ENCODE measurements at places on chromosomes 1 and 21.

DNA sequence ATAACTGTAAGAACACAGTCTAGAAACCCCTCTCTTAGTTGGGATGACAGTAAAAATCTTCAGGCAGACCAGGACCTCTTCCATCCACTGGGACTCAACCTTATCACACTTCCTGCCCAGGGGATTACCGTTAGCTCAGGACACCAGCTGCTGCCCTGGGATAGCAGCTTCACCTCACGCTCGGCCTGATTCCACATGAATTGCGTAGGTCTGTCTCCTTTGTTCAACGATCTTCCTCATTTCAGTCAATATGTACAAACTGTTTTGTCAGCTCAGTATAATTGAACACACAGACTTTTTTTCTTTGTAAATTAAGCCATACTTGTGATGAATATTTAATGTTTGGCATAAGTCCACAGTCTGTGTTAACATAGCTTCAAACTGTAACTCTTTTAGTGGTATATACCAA is 290.4 kb downstream of the GRIK1 start:
- no peak for DNase-seq

DNA sequence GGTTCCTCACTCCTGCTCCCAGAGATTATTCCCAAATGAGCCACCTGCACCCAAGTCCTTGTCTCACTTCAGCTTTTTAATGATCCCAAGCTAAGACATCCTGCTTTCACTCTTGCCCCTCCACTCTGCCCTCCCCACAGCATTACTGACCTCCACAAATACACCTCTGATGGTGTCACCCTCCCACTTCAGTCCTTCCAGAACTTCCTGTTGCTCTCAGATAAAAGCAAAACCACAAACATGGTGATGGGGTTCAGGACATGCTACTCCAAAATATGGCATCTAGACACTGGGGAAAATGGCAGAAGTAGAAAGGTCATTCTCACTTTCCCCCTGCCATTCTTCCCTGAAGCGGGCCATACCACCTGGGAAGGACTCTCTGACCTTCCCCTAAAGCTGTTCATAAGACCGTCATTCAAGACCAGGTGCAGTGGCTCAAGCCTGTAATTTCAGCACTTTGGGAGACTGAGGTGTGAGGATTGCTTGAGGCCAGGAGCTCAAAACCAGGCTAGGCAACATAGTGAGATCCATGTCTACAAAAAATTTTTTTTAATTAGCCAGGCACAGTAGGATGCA is 65.8 kb upstream of the KLHDC7A start:
- DNase-seq, result no peak

DNA sequence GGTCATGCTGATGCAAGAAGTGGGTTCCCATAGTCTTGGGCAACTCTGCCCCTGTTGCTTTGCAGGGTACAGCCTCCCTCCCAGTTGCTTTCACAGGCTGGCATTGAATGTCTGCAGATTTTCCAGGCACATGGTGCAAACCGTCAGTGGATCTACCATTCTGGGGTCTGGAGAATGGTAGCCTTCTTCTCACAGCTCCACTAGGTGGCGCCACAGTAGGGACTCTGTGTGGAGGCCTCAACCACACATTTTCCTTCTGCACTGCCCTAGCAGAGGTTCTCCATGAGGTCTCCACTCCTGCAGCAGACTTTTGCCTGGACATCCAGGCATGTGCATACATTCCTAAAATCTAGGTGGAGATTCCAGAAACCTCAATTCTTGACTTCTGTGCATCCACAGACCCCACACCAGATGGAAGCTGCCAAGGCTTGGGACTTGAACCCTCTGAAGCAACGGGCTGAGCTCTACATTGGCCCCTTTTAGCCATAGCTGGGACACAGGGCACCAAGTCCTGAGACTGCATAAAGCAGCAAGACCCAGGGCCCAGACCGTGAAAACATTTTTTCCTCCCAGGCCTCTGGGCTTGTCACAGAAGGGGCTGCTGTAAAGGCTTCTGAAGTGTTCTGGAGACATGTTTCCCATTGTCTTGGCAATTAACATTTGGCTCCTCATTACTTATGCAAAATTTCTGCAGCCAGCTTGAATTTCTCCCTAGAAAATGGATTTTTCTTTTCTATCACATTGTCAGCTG is 466.2 kb upstream of the PBX1 start:
- no peak for DNase-seq

DNA sequence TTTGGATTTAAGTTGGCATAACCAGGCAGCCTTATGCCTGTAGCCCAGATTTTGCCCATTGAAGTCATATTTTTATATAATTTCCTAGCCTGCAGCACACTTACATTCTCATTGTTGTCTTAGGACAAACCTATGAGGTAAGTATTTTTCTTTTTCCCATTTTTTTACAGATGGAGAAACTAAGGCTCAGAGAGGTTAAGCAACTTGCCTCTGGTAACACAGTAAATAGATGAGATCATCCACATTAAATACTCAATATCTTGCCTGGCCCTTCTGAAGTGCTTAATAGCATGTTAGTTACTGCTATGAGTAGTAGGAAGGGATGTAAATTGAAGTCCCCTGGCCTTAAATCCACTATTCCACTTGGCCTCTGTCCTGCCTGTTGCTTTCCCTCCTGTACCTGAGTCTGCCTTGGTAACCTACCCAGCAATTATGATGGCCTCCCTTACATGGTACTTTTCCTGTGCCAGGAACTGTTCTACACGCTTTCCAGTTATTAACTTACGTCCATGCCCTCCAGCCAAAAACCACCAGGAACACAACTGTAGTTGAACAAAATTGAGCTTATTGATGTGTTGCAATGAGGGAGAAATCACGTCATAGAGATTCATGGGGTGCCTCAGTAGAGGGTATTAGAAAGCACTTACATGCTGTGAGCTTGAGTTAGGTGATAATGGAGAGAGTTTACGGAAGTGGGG is 111.6 kb upstream of the FGGY start:
- no peak for DNase-seq

GRCh38 chr1:27869719-27870085 is 2.6 kb upstream of the THEMIS2 start:
- no peak for DNase-seq

DNA sequence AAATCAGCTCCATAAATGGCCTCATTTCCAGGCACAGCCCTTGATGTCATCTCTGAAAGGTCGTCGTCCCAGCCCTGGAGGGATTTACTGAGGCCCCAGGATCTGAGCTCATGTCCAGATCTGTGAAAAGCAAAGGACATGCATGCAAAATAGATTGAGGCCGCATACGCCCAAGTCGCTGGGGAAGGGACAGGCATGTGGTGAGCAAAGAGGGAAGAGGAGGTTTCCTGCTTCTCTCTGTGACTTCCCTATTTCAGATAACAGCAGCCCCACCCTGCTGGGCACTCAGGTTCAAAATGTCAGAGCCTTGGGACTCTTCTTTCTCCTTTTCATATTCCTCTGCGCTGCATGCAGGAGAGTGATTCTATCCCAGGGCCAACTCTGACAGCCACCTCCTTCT is 197.2 kb downstream of the ADSS2 start:
- DNase-seq, result no peak

DNA sequence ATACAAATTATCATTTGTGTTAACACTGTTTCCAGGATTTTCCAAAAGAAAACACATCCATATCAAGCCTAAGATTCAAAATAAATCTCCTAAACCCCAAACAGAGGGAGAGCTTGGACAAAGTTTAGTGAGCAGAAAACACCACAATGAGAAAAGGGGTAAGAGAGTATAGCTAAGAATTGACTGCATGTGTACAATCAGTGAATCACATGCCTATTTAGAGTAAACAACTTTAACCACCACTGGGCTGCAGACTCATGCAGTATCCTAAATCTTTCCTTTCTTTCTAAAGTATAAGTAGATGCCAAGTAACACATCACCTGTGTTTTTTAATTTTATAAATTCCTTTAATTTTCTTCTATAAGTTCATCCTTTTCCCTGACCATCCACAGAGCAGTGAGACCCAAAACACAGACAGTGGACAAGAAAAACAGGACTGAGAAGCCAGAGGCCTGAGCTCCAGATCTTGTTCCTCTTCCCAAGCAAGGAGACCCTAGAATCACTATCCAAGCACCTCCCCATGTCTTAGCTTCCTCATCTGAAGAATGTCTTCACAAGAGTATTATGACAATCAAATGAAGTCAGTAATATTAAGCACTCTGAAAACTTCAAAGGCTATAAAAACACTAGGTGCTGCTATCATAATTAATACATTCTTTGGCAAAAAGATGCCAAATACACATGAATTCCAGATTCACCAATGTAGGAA is 93.1 kb downstream of the VAV3 start:
- no peak for DNase-seq

- DNase-seq, result no peak
Observed at GRCh38 chr1:190679454-190679853, 201.8 kb upstream of the BRINP3 start.

GRCh38 chr1:156618853-156619581 is at the start of gene HAPLN2:
Gene HAPLN2 (plus strand): TSS chr1:156619415. CDS start chr1:156623491, 4,076 bp downstream.
- DNase-seq, result no peak

DNA sequence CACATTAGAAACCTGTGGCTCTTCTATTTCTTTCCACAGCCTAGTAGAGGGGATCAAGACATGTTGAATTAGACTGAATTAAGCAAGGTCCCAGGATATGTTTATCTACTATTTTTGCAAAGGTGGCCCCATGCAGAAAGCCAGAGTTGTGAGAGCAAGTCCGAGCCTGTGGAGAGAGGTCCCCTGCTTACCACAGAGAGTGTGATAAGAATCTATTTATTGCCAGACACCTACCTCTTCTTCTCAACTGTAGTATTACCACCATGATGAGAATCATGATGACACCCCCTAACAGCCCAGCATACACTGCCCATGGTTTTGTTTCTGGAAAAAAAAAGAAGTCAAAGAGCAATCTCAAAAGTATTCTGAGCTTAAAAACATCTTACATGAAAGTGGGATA is 23.0 kb downstream of the SLAMF1 start:
- no peak for DNase-seq

GRCh38 chr1:245434280-245434679 is 279.5 kb downstream of the KIF26B start:
- DNase-seq, result no peak

DNA sequence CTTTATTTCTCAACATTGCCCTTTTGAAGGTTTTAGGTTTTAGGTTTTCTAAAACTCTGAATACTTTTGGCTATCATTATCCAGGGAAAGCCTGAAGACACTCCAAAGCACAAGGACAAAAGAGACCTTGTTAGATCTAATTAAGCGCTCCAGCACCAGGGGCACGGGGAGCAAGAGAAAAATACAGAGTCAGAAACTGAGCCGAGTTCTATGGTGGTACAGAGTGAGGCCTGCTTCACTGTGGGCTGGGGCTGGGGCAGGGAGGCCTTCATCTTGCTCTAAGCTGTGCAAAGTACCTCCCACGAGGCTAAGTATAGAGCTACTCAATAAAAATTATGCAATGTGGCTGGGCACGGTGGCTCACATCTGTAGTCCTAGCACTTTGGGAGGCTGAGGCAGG is 19.7 kb upstream of the RAB4A start:
- no peak for DNase-seq

- no peak for DNase-seq
Observed at GRCh38 chr1:170267317-170267716, 121.6 kb downstream of the NTMT2 start.

DNA sequence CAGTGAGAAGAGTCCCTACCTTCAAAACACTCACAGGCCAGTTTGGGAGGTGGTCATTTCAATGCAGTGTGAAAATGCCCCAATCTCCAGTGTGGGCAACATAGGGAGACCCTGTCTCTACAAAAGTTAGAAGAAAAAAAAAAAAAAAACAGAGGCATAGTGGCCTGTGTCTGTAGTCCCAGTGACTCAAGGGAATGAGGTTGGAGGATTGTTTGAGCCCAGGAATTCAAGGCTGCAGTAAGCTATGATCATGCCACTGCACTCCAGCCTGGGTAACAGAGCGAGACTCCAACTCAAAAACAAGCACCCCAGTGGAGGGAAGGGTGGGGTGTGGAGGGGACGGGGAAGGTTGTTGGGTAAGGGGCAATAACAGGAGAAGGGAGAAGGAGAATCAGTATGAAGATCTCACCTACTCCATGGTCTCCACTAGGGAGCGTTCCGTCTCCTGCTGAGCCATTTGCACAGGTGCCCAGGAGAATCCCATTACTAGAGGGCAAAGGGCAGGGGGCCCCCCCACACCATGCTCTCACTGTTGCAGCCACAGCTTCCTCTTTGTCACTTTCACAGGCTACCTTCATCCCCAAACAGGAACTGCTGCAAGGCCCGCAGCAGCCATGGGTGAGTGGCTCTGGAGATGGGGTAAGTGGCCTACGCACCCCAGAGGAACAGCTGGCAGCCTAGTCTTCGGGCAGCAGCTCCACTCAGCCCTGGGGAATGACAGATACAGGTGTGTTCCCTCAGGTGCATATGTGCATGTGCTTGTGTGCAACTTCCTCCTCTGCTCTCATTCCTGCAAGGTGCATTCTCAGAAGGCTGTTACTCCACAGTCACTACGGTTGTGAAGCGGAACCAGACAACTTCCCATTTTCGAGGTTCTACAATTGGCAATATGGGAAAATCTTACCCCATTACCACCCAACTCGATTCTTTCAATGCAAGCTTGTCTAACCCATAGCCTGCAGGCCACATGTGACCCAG is 87.9 kb upstream of the LYST start:
- no peak for DNase-seq

- no peak for DNase-seq
Observed at GRCh38 chr1:16348414-16349182, 3.7 kb downstream of the FBXO42 start.

- DNase-seq, result no peak
Observed at GRCh38 chr1:153549741-153550397, 811 bp upstream of the S100A3 start.

DNA sequence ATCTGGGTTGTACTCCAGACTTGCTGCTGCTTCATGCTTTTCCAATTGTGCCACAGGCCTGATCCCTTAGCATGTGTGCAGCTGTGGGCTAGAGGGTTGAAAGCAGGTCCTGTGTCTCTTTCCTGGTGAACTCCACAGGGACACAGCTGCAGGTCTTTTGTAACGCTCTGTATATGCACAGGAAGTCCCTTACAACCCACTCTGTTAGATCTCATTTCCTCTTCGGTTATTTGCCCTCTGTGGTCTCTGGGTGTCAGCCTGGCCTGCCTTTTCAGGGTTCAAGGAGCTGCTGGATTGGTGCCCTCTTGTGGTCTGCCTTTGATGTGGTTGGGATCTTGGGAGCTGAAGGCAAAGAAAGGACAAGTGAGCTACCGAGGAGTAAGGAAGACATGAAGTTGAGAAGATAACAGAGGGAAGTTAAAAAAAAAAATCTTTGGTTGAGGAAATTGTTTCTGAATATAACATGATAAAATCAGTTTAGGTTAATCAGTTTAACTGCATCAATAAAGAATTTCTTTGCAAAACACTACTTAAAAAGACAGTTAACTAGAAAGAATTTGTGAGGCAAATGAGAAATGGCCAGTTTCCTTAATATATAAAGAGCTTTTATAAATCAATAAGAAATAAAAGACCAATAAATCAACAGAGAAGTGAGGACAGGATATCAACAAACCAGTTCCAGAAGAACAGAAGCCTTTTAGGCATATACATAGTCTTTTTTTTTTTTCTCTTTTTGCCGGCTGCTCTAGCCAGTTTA is 44.1 kb downstream of the UCK2 start:
- no peak for DNase-seq

- DNase-seq, result no peak
Observed at GRCh38 chr21:27694667-27695066, 727.8 kb upstream of the ADAMTS5 start.
